ENCODE measurements at places on chromosomes 5 and 9. TPM values are rescaled to one million over a fixed set of nuclear protein-coding genes. Genes with fewer than 3 reads are reported as not detected.

The BHMT2 gene
- total RNA-seq, result 0.76 TPM

- no peaks in the 10 kb centered on the region for H3K36me3 ChIP-seq
- DNase-seq, result peak; percentile 77
- no peak overlapping the region for H3K27ac ChIP-seq
- H3K4me3 ChIP-seq, result no peak overlapping the region
- peaks cover 45% of the 10 kb centered on the region for H3K4me1 ChIP-seq
Measured at GRCh38 chr5:150615141-150615699, 25.2 kb upstream of the SYNPO start.

The SPATA31A3 gene
- not detected for total RNA-seq

- no peak overlapping the region for H3K4me3 ChIP-seq
- no peaks in the 10 kb centered on the region for H3K36me3 ChIP-seq
- no peaks in the 10 kb centered on the region for H3K27me3 ChIP-seq
- H3K4me1 ChIP-seq, result peaks cover 28% of the 10 kb centered on the region
- DNase-seq, result peak; percentile 42
- peak overlapping the region; percentile 38 for H3K27ac ChIP-seq
Measured at GRCh38 chr9:85430659-85431338, 311.0 kb downstream of the AGTPBP1 start.

- no peaks in the 10 kb centered on the region for H3K36me3 ChIP-seq
- H3K4me3 ChIP-seq, result no peak overlapping the region
- peaks cover 18% of the 10 kb centered on the region for H3K4me1 ChIP-seq
- DNase-seq, result no peak
Measured at GRCh38 chr5:143204474-143205246, 198.8 kb downstream of the NR3C1 start.

Data from endothelial cell of umbilical vein (primary cell).